ENCODE measurements at places on chromosomes 5 and 9.

GRCh38 chr5:138654281-138654867, 79.2 kb upstream of the HSPA9 start:
- DNase-seq: peak; percentile 43

- DNase-seq: no peak
Measured at GRCh38 chr9:2163231-2163885, 148.2 kb downstream of the SMARCA2 start.

- DNase-seq: no peak
Measured at GRCh38 chr9:125260561-125260960, 1.1 kb upstream of the GAPVD1 start.

DNA sequence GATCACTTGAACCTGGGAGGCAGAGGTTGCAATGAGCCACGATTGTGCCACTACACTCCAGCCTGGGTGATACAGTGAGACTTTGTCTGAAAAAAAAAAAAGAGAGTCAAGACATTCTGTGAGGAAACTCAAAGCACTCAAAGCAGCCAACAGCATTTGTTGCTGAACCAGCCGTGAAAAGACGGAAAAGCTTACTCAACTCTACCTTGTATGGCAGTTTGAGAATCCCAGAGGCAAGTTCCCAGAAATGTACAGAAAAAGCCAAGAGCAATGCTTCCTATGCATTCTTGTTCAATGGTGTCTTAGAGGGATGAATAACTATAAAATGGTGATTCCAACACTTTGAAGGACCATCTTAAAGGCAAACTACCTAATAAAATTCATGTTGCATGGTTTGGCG, 170.2 kb downstream of the HSD17B3 start:
- no peak for DNase-seq

- DNase-seq: no peak
Measured at GRCh38 chr9:13137426-13137825, 142.1 kb downstream of the MPDZ start.

DNA sequence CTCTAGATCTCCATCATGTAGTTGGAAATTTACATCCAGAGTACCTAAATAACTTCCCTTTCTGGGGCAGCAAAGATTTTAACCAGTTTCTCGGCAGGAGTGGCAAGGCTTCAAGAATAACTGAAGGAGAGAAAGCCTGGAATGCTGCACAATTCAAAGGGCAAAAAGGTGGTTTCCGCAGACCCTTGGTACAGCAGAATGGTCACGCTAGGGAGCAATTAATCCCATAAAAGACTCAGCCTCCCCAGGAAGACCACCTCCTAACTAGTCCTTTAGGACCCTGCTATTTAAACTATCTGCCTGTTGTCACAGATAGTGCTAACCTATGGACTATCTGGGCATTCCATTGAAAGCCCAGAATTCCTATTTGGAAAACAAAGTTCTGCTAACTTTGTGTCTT, 3.6 kb downstream of the HTR1A start:
- no peak for DNase-seq

GRCh38 chr5:39158127-39158593, 61.2 kb downstream of the FYB1 start:
- DNase-seq: no peak

DNA sequence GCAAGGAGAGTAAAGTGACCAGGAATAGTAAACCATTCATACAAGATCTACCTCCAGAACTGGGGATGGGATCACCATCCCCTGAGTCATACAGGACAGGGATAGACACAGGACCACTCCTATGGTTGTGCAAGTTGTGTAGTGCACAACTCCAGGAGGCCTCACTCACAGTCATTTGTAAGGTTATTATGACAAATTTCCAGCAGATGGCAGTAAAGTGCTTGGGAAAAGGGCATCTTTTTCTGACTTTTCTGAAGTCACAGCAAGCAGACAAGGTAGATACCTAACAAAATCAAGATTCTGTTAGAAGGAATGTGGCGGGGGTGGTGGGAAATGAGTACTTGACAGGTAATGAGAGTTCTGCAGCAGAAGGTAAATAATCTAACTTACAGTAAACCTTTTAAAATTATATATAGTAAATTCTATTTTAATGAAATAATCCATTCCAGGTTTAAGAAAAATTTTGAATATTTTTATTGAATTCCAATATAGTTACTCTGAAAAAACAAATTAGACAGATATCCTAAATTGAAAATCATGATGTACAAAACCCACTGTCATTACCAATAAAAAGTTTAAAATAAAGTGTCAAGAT, 16.7 kb upstream of the KIF27 start:
- DNase-seq: no peak

GRCh38 chr9:29214690-29215253, 1641.5 kb upstream of the C9orf72 start:
- no peak for DNase-seq

DNA sequence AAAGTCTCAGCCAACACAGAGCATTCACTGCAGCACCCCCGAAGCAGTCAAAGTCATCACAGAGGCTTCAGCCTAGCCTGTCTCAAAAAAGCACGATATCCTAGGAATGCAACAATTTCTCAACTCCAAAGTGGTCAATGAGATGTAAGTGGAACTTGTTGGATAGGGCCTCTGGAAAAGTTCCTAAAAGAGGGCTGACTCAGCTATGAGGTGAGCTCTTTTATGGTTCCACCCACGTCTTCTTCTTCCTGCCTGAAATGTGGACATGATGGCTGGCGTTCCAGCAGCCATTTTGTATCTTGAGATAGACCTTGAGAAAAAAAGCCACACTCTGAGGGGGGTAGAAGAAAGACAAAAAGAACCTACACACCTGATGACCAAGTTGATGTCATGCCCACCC, 32.5 kb upstream of the TRIO start:
- DNase-seq: no peak

- DNase-seq: no peak
Measured at GRCh38 chr5:581941-582340, 30.2 kb upstream of the CEP72 start.

DNA sequence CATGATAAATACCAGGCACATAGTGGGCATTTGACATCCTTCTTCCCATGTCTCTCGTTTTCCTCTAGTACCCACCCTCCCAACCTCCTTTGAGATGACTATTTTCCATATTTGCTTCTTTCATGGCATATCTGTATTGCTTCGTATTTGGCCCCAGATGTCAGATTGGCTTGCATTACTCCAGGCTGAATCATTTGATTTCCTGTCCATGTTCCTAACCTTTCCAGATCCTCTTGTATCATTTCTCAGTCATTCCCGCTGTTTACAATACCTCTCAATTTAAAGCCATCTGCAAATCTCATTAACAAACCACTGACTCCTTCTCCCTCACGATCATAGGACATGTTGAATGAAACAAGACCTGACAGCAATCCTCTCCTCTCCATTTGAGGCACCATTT, 19.9 kb downstream of the MTX3 start:
- no peak for DNase-seq

DNA sequence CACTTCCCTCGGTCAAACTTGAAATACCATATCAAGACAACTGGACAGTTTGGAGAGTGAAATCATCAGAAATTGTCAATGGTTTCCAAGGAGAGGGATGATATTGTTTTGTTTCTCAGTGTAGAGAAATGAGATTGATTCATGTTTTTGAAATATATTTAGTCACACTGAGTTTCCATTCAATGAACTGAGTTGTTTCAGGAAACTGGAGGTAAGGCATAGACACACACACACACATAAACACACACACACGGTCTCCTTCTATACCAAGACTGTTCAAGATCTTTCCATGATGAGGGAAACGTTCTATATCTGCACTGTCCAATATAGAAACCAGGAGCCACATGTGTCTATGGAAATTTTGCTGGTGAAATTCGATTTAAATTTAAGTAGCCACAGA, 182.8 kb downstream of the PTTG1 start:
- no peak for DNase-seq

GRCh38 chr5:179272326-179273072, 72.8 kb downstream of the ADAMTS2 start:
- DNase-seq: no peak

GRCh38 chr9:114813717-114814418, 8.0 kb upstream of the TNFSF15 start:
- no peak for DNase-seq

- no peak for DNase-seq
Measured at GRCh38 chr9:88747768-88748167, 212.8 kb downstream of the NXNL2 start.

DNA sequence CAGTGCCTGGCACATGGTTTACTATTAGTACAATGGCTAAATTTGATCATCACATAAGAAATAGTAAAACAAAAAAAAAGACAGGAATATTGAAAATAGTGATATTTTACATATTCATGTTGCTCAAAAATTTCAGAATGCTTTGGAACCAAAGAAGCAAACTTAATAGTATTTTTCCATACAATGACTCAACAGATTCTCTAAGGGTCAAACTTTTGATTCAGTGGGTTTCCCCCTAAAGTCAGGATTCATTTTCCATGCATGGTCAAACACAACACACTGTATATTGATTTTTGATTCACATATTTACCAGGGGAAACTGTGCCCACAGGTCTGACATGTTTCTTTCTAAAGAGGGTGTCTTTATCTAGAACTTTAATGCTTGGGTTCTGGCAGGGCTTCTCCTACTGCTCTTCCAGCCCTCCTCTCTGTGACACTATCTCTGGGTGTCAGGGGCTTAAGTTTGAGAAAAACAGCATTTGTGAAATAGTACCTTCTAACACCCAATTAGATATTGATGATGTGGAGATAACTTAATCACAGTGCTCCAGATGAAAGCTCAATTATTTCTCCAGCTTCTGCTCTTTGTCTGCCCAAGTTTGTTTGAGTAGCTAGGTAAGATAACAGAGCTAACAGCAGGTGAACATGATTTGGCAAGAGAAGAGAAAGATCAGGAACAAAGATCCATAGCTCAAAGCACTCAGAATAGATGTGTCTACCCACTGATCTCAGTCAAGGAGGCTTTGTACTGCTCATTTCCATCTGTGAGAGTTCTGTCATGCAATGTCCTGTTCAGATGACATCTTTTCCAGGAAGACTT, 35.5 kb upstream of the ELL2 start:
- DNase-seq: no peak

DNA sequence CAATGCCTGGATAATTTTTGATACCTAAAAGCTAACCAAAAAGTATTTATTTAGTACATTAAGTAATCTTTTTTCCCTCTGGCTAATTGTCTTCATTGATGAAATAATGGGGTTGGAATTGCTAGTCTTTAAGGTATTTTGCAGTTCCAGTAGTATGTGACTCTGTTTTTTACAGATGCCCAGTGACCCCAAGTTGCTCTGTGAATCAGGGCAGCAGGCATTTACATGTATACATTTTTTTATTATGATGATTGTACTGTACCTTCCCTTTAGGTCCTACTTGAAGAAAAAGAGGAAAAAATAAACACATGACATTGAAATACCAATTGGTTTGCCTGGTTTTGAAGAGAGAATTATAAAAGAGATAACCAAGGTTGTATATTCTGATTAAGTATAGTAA, 385.5 kb downstream of the ADGRV1 start:
- no peak for DNase-seq

DNA sequence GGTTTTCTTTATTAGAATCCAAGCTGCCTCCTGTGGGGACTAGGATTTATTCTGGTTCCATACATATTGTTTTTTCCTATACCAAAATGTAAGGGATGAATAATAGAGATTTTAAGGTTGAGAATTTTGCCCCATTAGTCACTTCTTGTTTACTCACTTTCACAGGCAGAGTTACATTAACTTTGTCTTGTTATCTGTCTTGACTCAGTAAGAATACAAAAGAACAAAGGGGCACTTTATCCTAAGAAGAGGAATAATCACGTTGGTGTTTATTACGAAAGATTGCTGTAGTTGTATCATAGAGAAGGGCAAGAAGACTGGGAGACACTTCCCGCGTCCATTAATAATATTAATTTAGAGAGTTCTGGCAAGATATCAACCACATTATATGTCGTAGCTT, 599.7 kb upstream of the FTMT start:
- no peak for DNase-seq

- peak; percentile 4 for DNase-seq
Measured at GRCh38 chr5:141734501-141735229, 52.6 kb upstream of the ARAP3 start.

DNA sequence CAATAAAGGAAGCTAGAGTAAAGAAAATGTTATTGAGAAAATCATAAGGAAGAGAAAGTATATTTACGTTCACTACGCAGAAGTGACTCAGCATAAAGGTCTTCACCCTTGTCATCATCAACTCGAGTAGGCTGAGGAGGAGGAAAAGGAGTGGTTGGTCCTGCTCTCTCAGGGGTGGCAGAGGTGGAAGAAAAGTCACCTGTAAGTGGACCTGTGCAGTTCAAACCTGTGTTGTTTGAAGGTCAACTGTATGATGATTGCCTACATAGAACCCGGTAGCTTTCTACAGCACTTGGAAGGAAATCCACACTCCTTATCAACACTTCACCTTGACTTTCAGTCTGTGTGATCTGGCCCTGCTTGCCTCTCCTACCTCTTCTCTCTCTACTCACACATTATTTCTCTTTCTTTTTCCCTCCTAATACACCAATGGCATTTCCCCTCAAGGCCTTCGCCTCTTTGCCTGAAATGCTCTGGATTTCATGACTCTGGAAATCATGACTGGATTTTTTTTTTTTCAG, 109.3 kb upstream of the CPEB4 start:
- DNase-seq: no peak

DNA sequence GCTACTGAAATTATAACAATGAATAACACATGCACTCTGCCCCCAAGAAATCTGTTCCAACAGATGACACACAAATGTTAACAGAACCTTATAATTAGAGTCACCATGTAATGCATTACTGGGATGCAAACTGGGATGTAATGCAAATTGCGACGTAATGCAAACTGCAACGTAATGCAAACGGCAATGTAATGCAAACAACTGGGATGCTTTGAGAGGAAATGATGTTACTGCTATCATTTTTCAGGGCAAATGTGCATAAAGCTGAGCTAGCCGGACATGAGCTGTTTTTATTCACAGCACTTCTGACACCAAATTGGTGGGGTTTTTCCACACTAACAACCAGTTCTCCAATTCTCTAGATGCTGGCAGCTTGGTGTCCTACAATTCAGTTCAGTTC, 117.2 kb downstream of the ADAMTS16 start:
- no peak for DNase-seq

DNA sequence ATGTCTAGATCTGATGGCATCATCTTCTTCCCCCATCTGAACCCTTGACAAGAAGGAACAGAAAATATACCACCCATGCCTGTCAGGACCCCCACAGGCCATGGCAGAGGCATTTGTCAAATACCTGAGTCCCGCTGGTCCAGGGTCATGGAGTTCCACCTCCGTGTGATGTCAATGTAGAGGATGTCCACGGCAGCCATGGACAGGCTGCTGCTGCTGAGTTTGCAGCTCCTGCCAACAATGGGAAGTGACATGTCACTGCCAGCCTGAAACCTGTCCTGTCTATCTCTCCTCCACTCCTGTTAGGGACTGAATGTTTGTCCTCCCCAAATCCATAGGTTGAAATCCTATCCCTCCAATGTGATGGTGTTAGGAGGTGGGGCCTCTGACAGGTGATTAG, 208.8 kb downstream of the DAB2IP start:
- no peak for DNase-seq

DNA sequence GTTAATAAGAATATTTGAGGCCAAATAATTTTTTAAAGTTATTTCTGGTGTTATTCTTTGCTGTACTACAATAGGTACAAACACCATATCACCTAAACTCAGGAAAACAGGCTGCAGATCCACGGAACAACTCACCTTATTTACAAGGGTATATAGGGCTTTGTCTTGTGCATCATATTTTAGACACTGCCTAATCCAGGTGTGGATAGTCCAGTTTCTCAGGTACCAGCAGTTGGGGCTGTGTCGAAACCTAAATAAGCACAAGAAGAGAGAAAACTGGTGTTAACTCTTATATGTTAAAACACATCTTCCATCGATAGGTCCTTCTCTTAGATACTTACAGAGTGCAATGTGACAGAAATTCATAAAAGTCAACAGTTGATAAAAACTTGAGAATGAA, 82.2 kb downstream of the MRPS27 start:
- DNase-seq: no peak

GRCh38 chr5:64914396-64914795, 145.7 kb downstream of the CWC27 start:
- no peak for DNase-seq

Data from stimulated activated CD4-positive, alpha-beta T cell treated with anti-CD3 and anti-CD28 coated beads, Interleukin-1b, Interleukin-23, amount 100 ng/mL, for 1 hour (primary cell).